Activated T-helper 17 cell treated with anti-CD3 and anti-CD28 coated beads, Interleukin-2, amount 50 U/mL, for 72 hours (primary cell): ENCODE measurements at places on chromosomes 6 and 20.

- peak; percentile 21 for ATAC-seq
Measured at GRCh38 chr6:70956451-70957283, at the start of gene B3GAT2. B3GAT2 (minus strand) TSS chr6:70957060; CDS start chr6:70956429, 631 bp downstream.

DNA sequence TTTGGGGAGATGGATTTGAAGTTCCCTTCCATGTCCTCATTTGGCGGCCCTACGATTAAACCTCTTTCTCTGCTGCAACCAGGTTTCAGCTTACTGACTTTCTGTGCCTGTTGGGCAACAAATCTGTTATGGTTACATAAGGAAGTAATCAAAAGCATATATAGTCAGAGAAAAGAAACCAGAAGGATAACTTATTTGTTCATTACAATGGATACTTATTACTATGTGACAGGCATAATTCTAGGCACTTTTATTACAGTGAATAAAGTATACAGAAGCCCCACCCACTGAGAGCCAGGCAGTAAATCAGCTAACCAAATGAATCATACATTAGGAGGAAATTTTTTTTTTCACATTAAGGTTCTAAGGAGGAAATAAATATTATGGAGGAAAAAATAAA, 9.6 kb upstream of the TRIM31 start:
- no peak for ATAC-seq

- ATAC-seq, result peak; percentile 11
Measured at GRCh38 chr20:48827855-48828733, at the start of gene PREX1. PREX1 (minus strand) TSS chr20:48827999; CDS start chr20:48827860, 139 bp downstream.

DNA sequence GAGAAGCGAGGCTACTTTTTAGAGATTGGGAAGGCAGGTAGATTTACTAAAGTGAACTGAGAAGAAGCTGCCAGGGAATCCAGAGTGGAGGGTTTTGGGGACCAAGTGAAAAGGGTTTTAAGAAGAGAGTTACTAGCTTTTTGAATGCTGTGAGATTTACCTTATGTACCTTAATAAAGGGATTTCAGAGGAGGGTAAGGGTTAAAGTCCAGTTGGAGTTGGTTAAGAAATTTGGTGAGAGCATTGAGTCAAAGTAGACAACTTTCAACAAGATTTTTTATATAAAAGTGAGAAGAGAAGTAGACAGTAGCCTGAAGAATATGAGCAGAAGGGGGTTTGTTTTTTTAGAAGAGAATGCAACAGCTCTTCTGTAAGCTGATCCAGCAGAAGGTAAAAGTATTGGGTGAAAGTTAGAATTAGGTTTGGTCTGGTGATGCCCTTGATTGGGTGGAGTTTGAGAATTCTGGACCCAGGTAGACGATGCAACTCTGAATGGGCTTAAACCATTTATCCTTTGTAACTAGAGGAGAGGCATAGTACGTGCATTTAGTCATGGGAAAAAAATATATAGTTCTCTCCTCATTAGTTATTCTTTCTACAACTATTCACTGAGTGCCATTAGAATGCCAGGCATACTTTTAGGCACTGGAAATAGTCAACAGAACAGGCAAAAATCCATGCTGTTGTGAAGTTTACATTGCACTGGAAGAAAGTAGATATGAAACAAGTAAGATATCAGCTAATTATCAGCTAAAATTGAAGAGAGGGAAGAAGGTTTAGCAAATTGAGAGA, 44.8 kb downstream of the ATRN start:
- no peak for ATAC-seq

GRCh38 chr20:18665135-18665534, 77.3 kb downstream of the DTD1 start:
- ATAC-seq, result no peak

GRCh38 chr6:2820415-2820814, 21.2 kb downstream of the SERPINB1 start:
- no peak for ATAC-seq

- no peak for ATAC-seq
Measured at GRCh38 chr6:11367638-11368199, 135.3 kb upstream of the NEDD9 start.
